ENCODE measurements at places on chromosomes 16 and 17. TPM values are rescaled to one million over a fixed set of nuclear protein-coding genes. Genes with fewer than 3 reads are reported as not detected.

The SSTR5 gene
- not detected for polyA plus RNA-seq

The ASPA gene
- polyA plus RNA-seq = not detected

DNA sequence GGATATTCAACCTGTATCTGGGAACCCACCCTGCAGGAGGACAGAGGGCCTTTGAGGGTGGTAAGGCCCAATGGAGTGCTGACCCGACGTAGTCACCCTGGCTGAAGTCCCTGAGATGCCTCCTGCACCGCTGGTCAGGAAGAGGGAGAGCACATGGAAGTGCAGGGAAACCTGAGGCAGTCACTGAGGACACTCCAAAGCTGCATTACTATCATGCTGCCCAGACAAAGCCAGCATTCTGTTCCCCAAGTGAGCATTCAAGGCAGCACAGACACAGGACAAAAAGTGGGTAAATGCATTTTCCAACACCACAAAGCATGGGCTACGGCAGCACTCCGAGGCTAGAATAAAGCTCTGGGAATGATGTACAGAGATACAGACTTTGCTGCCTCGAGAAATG, 46.8 kb upstream of the BCAR1 start:
- no peak overlapping the region for H3K27ac ChIP-seq
- no peak for DNase-seq
- no peak overlapping the region for H3K4me3 ChIP-seq
- no peaks in the 10 kb centered on the region for H3K4me1 ChIP-seq

- no peak for DNase-seq
- no peak overlapping the region for H3K4me3 ChIP-seq
- peaks cover 20% of the 10 kb centered on the region for H3K4me1 ChIP-seq
- H3K36me3 ChIP-seq = no peaks in the 10 kb centered on the region
Measured at GRCh38 chr17:63476459-63476853, 405 bp upstream of the ACE start.

- peak; percentile 46 for DNase-seq
- H3K4me1 ChIP-seq = peaks cover 38% of the 10 kb centered on the region
- H3K27ac ChIP-seq = no peak within 1 kb of the TSS
Measured at GRCh38 chr16:50692999-50693781, at the start of gene NOD2. NOD2 (plus strand) TSS chr16:50693606; CDS start chr16:50699496, 5,890 bp downstream.

The CHST4 gene
- not detected for polyA plus RNA-seq

The TBC1D3E gene
- 0.13 TPM for polyA plus RNA-seq

The CDK5R1 gene
- 2.4 TPM for polyA plus RNA-seq

The TEKT1 gene
- polyA plus RNA-seq = not detected

- no peaks in the 10 kb centered on the region for H3K4me1 ChIP-seq
- no peaks in the 10 kb centered on the region for H3K36me3 ChIP-seq
- H3K27ac ChIP-seq = no peak overlapping the region
- H3K4me3 ChIP-seq = no peak overlapping the region
- no peak for DNase-seq
Measured at GRCh38 chr16:9647981-9648701, 534.1 kb downstream of the GRIN2A start.

GRCh38 chr16:29826342-29826695, 6.1 kb downstream of the MVP start:
- no peaks in the 10 kb centered on the region for H3K27me3 ChIP-seq
- no peak overlapping the region for H3K27ac ChIP-seq
- H3K36me3 ChIP-seq = peaks cover 15% of the 10 kb centered on the region
- no peak overlapping the region for H3K4me3 ChIP-seq
- peaks cover 17% of the 10 kb centered on the region for H3K4me1 ChIP-seq

DNA sequence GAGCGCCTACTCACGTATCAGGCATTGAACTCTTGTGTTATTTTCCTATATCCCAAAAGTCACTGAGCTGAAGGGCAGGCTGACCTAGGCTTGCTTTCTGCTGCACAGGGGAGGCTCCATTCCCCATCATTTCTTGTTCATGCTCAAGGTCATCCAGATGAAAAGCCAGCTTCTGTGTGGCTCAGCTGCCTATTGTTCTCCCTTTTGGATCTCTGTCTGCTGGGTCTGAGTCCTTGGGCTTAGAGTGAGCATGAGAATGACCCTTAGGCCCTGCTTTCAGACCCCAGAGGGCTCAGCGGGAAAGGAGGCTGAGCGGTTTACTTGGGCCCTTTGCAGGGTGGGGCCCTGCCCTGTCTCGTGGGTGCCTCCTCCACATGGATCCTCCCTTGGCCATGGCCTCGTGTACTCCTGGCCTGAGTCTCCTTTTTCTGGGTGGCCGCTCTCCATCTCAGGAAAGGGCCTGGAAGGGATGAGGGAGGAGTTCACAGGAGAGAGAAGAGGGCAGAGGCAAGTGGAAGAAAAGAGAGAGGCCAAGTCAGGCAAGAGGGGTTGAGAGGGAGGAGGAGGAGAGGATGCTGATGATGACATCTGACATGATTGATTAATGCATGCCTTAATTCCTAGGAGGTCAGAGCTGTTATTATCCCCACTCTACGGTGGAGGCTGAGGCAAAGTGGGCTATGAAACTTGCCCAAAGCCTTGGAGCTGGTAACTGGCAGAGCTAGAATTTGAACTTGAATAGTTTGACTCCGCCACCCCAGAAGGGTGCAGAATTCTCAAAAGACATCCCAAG, 19.8 kb upstream of the MAP3K14 start:
- peaks cover 27% of the 10 kb centered on the region for H3K4me1 ChIP-seq
- H3K36me3 ChIP-seq = no peaks in the 10 kb centered on the region
- H3K4me3 ChIP-seq = no peak overlapping the region

- no peaks in the 10 kb centered on the region for H3K27me3 ChIP-seq
- H3K4me3 ChIP-seq = no peak overlapping the region
- H3K36me3 ChIP-seq = no peaks in the 10 kb centered on the region
- no peak overlapping the region for H3K27ac ChIP-seq
Measured at GRCh38 chr17:79562192-79562930, 48.5 kb downstream of the RBFOX3 start.

DNA sequence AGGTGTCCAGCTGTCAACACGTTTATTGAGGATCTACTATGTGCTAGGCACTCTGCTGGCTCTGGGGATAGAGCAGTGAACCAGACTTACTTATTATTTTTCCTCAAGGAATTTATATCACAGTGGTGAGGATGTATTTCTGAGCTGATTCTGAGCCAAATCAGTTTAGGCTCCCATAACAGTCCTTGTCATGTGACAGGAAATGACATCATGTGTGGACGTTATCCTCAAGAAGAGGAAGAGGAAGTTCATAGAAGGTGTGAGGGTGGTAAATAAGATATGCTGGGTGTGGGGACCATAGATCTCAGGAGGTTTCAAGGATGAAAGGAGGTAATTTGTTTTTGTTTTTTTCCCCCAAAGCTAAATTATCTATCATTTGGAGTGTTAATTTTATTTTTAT, 873.5 kb upstream of the EEF2KMT start:
- H3K27me3 ChIP-seq = no peaks in the 10 kb centered on the region
- H3K4me1 ChIP-seq = no peaks in the 10 kb centered on the region
- no peak for DNase-seq
- no peaks in the 10 kb centered on the region for H3K36me3 ChIP-seq
- no peak overlapping the region for H3K27ac ChIP-seq
- no peak overlapping the region for H3K4me3 ChIP-seq

DNA sequence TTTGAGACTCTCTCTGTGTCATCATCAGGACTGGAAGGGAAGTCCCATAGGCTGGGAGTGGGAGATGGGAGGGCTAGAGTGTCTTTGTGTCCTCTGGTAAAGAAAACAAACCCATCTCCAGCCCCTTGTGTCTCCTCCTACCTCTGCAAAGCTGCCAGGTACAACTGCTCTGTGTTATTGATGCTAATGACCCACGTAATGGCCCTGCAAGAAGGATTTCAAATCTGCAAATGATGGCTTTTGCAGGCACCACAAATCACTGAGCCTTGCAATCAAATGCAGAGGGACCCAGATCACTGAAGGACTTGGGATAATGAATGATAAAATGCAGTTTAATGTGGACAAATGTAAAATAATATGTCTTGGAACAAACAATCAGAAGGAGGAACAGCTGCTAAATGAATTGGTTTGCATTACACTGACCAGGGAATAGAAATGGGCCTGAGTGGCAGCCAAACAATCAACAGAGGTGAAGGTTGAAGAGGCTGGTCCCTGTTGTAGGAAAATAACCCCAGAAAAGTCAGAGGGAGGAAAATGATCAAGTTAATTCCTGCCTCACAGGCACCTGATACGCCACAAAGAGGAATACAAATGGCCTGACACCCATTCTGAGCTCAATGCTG, 425.1 kb downstream of the UTP18 start:
- H3K27me3 ChIP-seq = no peaks in the 10 kb centered on the region
- H3K4me1 ChIP-seq = no peaks in the 10 kb centered on the region
- H3K4me3 ChIP-seq = no peak overlapping the region
- no peak overlapping the region for H3K27ac ChIP-seq
- DNase-seq = no peak
- no peaks in the 10 kb centered on the region for H3K36me3 ChIP-seq

The RFFL gene
- polyA plus RNA-seq = 12.8 TPM

The GNG13 gene
- not detected for polyA plus RNA-seq
